Hepatic stellate cell (primary cell): ENCODE measurements at places on chromosomes 4 and X.

- peak; percentile 90 for DNase-seq
These were observed 196.0 kb upstream of the PSAPL1 start for GRCh38 chr4:7630568-7631287.

DNA sequence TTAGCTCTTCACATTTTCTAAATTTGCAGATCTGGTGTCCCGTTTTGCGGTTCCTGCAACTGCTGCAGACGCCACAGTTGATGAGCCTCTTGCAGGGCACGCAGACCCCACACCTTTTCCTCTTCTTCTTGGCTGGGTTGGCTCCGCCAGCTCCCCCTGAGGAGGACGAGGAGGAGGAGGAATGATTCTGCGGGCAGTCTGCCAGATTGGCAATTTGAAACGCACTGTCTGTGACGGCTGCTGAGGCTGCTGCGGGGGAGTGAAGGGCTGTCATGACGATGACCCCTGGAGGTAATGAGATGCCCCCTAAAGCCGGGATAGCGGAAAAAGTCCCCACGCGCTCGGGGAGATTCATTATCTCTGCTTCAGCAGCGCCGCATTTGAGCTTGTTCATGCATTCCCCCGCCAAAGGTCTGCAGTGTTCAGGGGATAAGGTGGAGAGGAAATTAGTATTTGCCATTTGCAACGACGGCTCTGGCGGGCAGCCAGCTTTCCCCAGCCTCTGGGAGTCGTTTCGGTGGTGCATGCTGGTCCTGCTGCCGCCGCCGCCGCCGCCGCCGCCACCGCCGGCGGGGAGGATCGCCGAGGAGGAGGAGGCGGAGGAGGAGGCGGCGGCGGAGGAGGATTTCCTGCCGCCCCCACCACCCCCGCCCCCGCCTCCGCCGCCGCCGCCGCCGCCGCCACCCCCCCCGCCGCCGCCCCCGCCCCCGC, 3.8 kb downstream of the CXXC4 start:
- peak; percentile 43 for DNase-seq

- DNase-seq: peak; percentile 53
These were observed 4.1 kb downstream of the PRIMPOL start for GRCh38 chr4:184653650-184654049.

DNA sequence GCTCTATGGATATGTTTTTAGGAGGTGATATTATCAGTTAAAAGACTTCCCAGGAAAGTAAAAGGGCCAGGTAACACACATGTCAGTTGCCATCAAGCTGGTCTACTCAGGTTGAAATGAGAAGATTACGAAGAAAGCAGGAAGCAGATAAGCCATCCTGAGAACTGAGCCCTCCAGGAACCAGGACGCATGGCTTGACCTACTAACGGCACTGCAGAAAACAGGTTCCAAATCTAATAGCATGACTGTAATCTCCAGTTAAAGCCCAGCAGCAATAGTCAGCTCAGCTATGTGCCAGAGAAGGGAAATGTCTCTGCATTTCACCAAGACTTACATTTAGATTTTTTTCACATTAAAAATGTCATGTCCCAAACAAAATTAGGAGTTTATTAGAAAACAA, 77.9 kb downstream of the APBB2 start:
- no peak for DNase-seq

GRCh38 chrX:140053846-140054245, 88.5 kb upstream of the CXorf66 start:
- no peak for DNase-seq

DNA sequence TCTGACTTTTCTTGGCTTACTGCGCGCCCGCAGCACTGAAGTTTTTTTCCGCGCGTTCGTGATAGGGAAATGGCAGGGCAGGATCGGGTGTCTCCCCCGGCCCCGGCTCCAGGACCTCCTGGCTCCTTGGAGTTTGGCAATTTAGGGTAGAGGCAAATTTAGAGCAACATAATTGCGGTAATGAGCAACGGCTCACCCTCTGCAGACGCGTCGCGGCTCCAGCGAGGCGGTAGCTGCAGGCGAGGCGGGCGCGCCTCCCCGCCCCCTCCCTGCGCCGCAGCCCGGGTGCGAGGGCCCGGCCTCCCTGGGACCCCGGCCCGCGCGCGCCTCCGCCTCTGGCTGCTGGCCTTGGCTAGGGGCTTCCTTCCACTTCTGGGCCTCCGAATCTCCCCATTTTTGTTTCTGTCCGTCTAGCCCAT, 6.2 kb downstream of the MSX1 start:
- DNase-seq: no peak

DNA sequence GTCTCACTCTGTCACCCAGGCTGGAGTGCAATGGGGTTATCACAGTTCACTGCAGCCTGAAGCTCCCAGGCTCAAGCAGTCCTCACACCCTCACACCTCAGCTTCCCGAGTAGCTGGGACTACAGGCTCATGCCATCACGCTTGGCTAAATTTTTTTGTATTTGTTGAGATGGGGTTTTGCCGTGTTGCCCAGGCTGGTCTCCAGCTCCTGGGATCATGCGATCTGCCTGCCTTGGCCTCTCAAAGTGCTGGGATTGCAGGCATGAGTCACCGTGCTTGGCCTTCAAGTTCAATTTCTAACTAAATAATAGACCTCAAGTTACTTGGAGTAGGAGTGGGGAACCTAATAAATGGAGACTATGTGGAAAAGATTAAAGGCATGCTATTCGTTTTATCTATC, 48.9 kb downstream of the MND1 start:
- DNase-seq: no peak

DNA sequence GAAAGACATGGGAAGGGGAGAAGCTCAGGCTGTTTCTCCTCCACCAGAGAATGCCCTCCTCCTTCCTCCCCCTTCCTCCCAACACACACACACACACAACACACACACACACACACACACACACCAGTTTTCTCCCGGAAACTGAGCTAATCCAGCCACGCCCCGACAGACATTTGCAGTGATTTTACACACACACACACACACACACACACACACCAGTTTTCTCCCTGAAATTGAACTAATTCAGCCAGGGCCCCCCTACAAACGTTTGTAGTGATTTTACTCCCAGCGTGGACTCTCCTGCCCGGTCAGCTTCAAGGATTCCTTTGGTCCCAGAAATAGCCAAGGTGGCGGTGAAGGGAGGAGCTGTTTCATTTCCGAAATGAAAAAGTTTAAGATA, 32.9 kb upstream of the STX18 start:
- peak; percentile 41 for DNase-seq

DNA sequence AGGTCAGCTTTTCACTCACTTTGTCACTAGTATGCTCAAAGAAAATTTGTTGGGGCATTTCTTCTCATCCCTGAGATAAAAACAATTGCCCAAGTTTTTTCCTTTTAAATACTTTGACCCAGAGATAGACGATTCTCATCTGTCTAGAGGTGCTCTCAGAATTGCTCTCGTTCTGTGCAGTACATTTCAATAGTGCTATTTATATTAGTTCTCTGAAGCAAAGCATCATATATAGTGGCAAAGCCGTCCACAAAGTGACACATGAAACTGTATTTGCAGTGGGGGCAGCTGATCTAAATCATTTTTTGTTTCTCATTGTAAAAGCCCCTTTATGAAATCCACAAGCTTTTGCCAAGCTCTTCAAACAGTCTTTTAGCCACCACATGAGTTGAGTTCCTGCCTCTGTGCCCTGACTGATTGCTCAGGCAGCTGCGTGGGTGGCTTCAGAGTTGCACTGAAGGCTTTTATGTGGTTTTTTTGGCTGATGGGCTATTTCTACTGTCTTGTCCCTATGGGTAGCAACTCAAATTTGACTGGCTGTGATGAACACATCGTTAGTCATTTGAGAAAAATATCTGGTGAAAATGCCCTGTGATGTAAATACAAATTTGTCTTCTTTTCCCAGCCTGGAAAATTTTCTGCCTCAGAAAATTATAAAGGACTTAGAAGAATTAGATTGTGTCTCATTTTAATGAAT, 119.1 kb upstream of the OTUD4 start:
- no peak for DNase-seq

- DNase-seq: no peak
These were observed 142.3 kb upstream of the F9 start for GRCh38 chrX:139388254-139388653.

GRCh38 chr4:23911675-23912455, 22.0 kb upstream of the PPARGC1A start:
- DNase-seq: no peak

DNA sequence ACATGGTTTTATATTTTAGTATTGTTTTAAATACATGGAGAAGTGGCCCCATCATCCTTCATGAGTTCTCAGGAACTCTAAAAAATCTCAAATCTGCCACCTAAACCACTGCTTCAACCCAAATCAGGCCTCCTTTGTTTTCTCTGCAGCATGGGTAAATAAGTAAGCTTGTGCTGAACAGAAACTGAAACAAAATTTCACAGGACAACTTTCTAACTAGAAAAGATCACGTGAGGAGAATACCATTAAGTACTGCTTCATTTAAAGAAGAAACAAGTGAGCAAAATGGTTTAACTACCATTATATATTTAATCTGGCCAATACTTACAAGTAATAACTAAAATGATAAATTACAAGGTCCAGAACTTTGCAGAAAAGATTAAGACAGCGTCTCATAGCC, 2.5 kb downstream of the ARAP2 start:
- no peak for DNase-seq

DNA sequence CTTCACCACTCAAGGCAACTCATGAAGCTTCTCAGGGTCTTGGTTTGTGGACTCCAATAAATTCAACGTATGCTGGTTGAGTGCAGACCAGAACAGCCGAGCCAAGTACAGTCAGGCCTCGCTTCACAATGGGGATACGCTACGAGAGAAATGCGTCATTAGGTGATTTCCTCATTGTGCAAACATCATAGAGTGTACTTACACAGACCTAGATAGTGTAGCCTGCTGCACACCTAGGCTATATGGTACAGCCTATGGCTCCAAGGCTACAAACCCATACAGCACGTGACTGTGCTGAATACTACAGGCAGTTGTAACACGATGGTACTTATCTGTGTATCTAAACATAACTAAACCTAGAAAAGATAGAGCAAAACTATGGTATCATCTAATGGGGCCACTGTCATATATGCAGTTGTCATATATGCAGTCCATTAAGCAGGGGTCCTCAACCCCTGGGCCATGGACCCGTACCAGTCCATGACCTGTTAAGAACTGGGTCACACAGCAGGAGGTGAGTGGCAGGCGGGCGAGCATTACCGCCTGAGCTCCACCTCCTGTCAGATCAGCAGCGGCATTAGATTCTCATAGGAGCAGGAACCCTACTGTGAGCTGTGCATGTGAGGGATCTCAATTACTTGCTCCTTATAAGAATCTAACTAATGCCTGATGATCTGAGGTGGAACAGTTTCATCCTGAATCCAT, 31.5 kb downstream of the RTL5 start:
- DNase-seq: no peak

GRCh38 chr4:121898150-121898549, 27.9 kb upstream of the BBS7 start:
- DNase-seq: no peak

- no peak for DNase-seq
These were observed 49.5 kb upstream of the ENPP6 start for GRCh38 chr4:184267206-184267608.

GRCh38 chr4:5114950-5115349, 63.7 kb downstream of the STK32B start:
- DNase-seq: no peak

GRCh38 chr4:173121076-173121561, 47.5 kb upstream of the GALNT7 start:
- peak; percentile 13 for DNase-seq
